ENCODE measurements at places on chromosomes 12 and 14. TPM values are rescaled to one million over a fixed set of nuclear protein-coding genes. Genes with fewer than 3 reads are reported as not detected.

- H3K4me3 ChIP-seq, result no peak overlapping the region
- DNase-seq, result peak; percentile 21
- no peaks in the 10 kb centered on the region for H3K36me3 ChIP-seq
- 0 out of 2 replicates have a peak, but pooled peaks cover 4% of the 10 kb centered on the region for H3K27me3 ChIP-seq
Observed at GRCh38 chr12:115609347-115609746, 668.1 kb downstream of the MED13L start.

DNA sequence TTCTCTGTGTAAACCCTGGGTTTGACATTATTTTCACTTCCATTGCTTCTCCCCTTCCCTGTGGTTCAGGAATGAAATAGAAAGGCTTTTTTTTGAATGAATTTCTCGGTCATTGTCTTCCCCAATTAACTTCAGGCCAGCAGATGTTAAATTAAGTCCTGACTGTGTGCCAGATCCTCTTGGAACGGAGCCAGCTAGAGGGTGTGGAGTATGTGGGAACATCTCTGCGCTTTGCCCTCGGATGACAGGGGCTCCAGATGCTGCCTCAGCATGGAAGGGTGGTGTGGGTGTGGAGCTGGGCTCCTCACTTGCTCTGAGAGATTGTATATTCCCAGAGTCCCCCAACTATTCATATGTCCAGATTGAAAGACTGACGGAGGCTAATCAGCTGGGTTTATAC lies 13.1 kb downstream of the KRT85 start:
- H3K27ac ChIP-seq, result no peak overlapping the region
- H3K4me3 ChIP-seq, result no peak overlapping the region
- no peaks in the 10 kb centered on the region for H3K4me1 ChIP-seq

GRCh38 chr12:122840580-122841513 lies 5.6 kb downstream of the HIP1R start:
- no peaks in the 10 kb centered on the region for H3K27me3 ChIP-seq
- DNase-seq, result peak; percentile 41
- peaks cover 29% of the 10 kb centered on the region for H3K4me1 ChIP-seq

GRCh38 chr14:92587700-92588085 lies 74.1 kb downstream of the RIN3 start:
- H3K36me3 ChIP-seq, result no peaks in the 10 kb centered on the region
- DNase-seq, result no peak
- H3K4me3 ChIP-seq, result no peak overlapping the region

DNA sequence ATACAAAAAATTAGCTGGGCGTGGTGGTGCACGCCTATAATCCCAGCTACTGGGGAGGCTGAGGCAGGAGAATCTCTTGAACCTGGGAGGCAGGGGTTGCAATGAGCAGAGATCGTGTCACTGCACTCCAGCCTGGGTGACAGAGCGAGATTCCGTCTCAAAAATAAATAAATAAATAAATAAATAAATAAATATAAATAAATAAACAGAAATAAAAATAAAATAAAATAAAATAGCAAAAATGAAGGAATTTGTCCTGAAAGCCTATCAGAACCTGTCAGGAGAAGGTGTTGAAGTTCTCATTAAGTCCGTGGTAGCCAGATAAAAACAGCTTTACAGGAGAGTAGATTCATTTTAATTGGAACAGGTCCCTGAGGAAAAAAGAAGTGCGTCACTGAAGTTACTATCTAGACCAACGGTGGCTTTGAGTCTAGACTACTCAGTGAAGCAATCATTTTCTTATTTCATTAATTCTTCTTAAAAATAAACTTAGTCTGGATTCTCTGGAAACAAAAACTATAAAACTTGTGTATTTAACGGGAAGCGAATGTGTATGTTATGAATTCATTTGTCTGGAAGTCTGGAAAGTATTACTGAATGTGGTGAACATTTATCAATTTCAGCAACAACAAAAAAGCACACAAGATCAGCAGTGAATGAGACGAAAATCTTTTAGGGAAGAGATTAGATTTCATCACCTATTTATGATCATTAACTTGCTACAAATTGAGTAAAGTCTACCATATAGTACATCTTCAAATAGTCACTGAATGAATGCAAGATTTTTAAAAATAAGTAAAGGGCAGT lies 248.5 kb upstream of the PDE3A start:
- no peaks in the 10 kb centered on the region for H3K27me3 ChIP-seq
- no peak overlapping the region for H3K4me3 ChIP-seq
- no peaks in the 10 kb centered on the region for H3K4me1 ChIP-seq
- H3K36me3 ChIP-seq, result no peaks in the 10 kb centered on the region
- peak; percentile 2 for DNase-seq

DNA sequence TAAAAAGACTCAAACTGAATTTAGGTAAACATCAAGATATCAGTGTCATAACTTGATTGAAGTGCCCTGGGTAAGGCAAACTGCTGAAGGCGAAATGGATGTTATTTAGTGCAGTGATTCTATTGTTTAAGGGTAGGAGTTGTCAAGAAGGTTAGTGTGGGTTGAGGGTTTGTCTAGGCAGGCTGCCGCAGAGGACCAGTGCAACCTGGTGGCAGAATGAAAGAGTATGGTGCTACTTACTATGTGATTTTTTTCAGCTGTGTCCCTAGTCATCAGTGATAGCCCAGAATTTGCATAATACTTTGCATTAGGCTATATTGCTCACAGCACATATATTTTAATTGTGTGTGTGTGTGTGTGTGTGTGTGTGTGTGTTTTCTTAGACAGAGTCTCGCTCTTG lies 1127.0 kb downstream of the GALC start:
- H3K4me1 ChIP-seq, result no peaks in the 10 kb centered on the region
- no peaks in the 10 kb centered on the region for H3K36me3 ChIP-seq
- H3K27ac ChIP-seq, result no peak overlapping the region

DNA sequence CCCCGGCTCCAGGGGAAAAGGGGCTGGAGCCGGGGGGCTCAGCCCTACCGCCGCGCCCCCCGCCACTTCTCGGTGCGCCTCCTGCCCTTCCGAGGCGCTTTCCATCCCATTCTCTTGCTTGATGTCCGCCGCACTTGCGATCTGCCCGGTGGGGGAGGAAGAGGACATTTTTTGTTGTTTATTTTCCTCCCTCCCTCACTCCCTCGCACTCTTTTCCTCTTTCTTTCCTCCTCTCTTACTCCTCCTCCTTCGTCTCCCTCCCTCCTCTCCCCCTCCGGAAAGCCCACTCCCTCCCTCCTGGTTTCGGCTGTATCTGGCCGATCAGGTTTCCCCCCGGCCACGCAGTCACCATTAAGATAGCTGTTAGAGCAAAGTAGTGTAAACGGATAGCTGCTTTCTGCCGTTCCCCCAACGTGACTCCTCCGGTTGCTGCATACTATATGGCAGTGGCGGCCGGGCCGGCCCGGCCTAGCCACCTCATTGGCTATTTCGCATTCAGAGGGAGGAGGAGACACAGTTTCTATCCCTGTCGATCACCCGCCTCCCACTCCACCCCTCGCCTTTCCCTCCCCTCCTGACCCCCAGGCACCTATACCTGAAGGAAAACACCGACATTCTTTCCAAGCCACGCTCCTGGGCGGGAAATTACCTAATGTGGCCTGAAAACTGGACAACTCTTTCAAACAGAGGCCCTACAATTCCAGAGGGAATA lies at the start of gene SIX4:
Gene SIX4, minus strand, starts transcription at position 445 of the 712 bp plus-strand sequence. Its CDS starts 277 bp downstream, at position 168.
- DNase-seq, result peak; percentile 93
- no peaks in the 10 kb centered on the region for H3K27me3 ChIP-seq
- H3K4me1 ChIP-seq, result 0 out of 2 replicates have a peak, but pooled peaks cover 4% of the 10 kb centered on the region
- H3K27ac ChIP-seq, result peak within 1 kb of the TSS; percentile 80
- H3K4me3 ChIP-seq, result peak within 1 kb of the TSS; percentile 83

- no peaks in the 10 kb centered on the region for H3K36me3 ChIP-seq
- no peak overlapping the region for H3K27ac ChIP-seq
- H3K4me3 ChIP-seq, result no peak overlapping the region
- H3K27me3 ChIP-seq, result no peaks in the 10 kb centered on the region
Observed at GRCh38 chr12:131443019-131444000, 267.6 kb upstream of the SFSWAP start.

- no peak overlapping the region for H3K27ac ChIP-seq
- H3K36me3 ChIP-seq, result no peaks in the 10 kb centered on the region
- no peak for DNase-seq
- H3K4me3 ChIP-seq, result no peak overlapping the region
- H3K27me3 ChIP-seq, result no peaks in the 10 kb centered on the region
Observed at GRCh38 chr12:86081843-86082242, 174.3 kb downstream of the MGAT4C start.

GRCh38 chr14:46861753-46862152 lies 210.2 kb upstream of the RPL10L start:
- no peak overlapping the region for H3K27ac ChIP-seq
- no peaks in the 10 kb centered on the region for H3K27me3 ChIP-seq
- no peak overlapping the region for H3K4me3 ChIP-seq
- no peak for DNase-seq

GRCh38 chr12:105445249-105445648 lies 114.8 kb downstream of the C12orf75 start:
- DNase-seq, result no peak
- H3K27ac ChIP-seq, result peak overlapping the region; percentile 42
- H3K27me3 ChIP-seq, result no peaks in the 10 kb centered on the region

GRCh38 chr12:106585105-106585520 lies 2.3 kb downstream of the RFX4 start:
- 0 out of 2 replicates have a peak, but pooled peaks cover 6% of the 10 kb centered on the region for H3K4me1 ChIP-seq
- H3K36me3 ChIP-seq, result no peaks in the 10 kb centered on the region
- H3K27me3 ChIP-seq, result peaks cover 90% of the 10 kb centered on the region
- no peak overlapping the region for H3K27ac ChIP-seq
- H3K4me3 ChIP-seq, result no peak overlapping the region

DNA sequence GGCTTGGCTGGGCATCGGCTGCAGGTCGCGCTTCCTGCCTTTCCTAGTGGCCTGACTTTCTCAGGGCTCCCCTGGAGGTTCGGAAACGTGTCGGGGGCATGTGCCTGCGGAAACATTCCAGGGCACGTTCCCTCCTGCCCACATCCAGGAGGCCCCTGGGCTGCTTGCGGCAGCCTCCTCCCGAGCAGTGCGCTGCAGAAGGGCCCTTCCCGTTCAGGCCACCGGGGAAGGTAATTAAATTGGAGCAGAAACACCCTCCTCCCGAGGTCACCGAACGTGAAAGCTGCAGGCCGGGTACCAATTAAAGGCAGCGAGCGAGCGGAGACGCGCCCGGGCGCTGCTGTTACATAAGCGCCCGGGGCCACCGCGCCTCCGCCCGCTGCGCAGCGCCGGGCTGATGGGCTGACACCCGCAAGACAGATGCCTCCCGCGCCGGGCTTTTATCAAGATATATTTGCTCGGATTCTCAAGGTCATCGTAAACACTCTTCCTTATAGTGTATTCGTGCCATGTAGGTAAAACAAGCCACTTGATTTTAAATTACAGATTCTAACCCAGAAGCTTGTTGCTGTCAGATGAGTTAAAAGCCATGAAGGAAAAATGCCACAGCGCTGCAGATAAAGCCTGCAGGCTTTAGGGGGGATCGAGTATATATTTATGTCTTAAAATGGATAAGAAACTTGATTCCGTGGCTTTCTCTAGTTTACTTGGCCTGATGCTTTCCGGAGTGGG lies 31.4 kb downstream of the SSPN start:
- peak overlapping the region; percentile 67 for H3K4me3 ChIP-seq
- no peaks in the 10 kb centered on the region for H3K4me1 ChIP-seq
- peak; percentile 56 for DNase-seq
- H3K27me3 ChIP-seq, result no peaks in the 10 kb centered on the region

GRCh38 chr12:6038160-6038559 lies 86.3 kb downstream of the VWF start:
- H3K4me3 ChIP-seq, result no peak overlapping the region
- no peaks in the 10 kb centered on the region for H3K27me3 ChIP-seq
- no peak overlapping the region for H3K27ac ChIP-seq
- H3K36me3 ChIP-seq, result no peaks in the 10 kb centered on the region
- DNase-seq, result peak; percentile 78

DNA sequence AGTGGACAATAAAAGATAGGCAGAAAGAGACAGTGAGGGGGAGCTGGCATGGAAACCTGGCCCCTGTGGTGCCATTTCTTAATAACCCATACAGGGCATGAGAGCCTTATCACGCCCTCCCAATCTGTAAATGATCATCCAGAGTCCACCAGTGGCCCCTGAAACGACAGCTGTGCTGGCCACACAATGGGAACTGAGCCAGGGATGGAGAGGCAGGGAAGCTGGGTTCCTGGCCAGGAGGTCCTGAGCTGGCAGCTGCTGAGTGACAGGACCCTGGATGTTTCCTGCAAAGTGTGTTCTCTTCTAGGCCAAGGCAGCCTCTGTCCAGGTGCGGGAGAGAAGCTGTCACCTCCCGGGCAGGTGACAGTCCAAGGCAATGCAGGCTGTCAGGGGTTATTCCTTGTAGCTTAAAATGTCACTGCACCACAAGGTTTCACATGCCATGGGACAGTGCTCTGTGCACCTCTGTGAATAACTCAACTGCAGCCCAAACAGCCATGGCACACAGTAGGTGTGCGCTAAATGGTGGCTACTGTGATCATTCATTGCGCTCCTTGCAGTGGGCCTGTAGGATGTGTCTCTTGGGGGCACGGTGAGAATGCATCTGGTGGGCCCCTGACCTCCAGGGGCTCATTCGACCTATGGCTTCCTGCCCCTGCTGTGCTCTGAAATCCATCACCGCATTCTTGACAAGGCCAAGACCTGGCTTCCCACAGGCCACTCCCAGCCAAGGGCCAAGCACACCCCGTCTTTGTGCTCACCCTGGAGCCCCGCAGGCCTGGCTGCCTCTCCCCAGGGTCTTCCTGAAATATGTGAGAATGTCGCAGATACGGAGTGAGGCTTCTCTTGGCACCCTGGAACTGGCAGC lies 46.3 kb upstream of the BCL11B start:
- no peaks in the 10 kb centered on the region for H3K27me3 ChIP-seq
- H3K36me3 ChIP-seq, result no peaks in the 10 kb centered on the region
- no peak overlapping the region for H3K4me3 ChIP-seq
- H3K27ac ChIP-seq, result no peak overlapping the region
- H3K4me1 ChIP-seq, result no peaks in the 10 kb centered on the region
- no peak for DNase-seq

- H3K27me3 ChIP-seq, result no peaks in the 10 kb centered on the region
- no peaks in the 10 kb centered on the region for H3K36me3 ChIP-seq
- peak within 1 kb of the TSS; percentile 30 for H3K4me3 ChIP-seq
- peaks cover 36% of the 10 kb centered on the region for H3K4me1 ChIP-seq
- DNase-seq, result peak; percentile 71
Observed at GRCh38 chr12:102480406-102480805, at the start of gene IGF1. IGF1 (minus strand) TSS chr12:102480563; CDS start chr12:102480381, 182 bp downstream.

The FGF23 gene
- total RNA-seq, result not detected

The ST8SIA1 gene
- total RNA-seq, result not detected

The TSHR gene
- total RNA-seq, result not detected

The AMN gene
- not detected for total RNA-seq

The UNC79 gene
- not detected for total RNA-seq

The REM2 gene
- total RNA-seq, result not detected

The SLCO1C1 gene
- not detected for total RNA-seq

The TSFM gene
- 37.9 TPM for total RNA-seq

The IL26 gene
- not detected for total RNA-seq

The SAMD15 gene
- 2.8 TPM for total RNA-seq

All from GM23248 (cell line).